CD4-positive, alpha-beta T cell treated with Interleukin-15 for 1 hour (primary cell): ENCODE measurements at places on chromosomes 6 and 20.

DNA sequence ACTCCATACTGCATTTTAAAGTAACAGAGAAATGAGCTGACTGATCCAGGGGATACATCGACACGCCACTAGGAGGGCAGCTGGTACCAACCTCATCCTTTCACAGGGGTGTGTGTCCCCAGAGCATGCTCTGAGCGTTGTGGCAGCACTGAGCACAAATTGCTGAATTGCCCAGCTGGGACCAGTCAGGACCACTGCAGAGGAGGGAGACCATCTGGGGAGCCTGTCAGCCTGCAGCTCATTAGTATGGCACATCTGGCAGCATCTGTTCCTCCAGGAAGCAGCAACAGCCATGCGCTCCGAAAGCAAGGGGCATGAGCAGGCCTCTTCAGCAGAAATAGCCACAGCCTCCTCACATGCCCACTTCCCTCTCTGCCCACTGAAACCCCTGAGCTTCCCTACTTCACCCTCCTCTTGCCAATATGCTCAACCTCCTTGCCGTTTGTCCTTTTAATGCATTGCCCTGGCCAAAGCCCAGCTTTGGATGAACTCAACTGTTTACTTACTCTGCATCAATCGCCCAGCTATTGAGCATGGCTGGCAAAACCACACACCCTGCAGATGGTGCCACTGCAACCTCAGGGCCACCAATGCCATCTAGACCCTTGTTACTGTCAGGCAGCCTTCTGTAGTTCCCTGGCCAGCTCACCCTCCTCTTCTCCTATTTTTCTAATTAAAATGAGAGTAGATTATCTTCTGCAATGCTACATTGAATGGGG is 77.6 kb upstream of the NEDD9 start:
- no peak for DNase-seq

GRCh38 chr20:12054556-12054955 is 136.9 kb downstream of the BTBD3 start:
- DNase-seq, result no peak

DNA sequence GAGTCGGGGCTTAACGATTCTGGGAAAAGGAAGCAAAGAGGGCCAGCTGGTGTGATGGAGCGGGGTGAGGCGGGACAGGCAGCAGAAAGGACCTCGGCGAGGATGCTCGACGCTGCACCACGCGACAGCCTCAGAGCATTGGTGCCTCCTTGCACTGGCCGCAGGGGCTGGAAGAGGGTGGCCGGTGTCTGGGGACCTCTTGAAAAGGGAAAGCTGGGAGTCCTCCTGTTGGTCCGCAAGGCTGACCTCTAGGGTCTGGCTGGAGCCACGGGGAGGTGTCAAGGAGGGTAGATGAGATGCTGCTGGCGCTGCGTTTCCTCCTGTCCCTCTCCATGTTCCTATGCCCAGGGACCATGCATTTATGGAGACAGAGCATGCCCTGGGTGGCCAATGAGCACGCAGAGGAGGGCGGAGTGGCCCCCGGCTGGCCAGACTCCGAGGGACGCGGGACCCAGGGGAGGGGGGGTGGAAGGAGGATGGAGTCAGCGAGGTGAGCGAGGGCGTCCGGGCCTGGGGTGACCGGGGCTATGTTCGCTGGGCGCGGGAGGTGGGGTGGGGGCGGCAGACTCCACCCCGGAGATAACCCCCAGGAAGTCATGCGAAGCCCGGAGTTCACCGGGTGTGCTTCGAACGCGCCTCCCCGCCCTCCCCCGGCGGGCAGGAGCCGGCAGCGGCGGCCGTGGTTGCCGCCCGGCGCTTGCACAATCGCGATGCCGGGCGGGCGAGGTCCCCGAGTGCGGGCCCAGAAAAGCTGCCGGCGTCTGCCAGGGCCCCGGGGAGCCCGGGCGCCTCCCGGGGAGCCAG is at the start of gene CYP24A1:
Gene CYP24A1, minus strand, starts transcription at position 334 of the 804 bp plus-strand sequence. CDS start 407 bp downstream, outside the sequence.
- DNase-seq, result no peak

- no peak for DNase-seq
Measured at GRCh38 chr6:72890671-72891070, 268.8 kb downstream of the KCNQ5 start.

DNA sequence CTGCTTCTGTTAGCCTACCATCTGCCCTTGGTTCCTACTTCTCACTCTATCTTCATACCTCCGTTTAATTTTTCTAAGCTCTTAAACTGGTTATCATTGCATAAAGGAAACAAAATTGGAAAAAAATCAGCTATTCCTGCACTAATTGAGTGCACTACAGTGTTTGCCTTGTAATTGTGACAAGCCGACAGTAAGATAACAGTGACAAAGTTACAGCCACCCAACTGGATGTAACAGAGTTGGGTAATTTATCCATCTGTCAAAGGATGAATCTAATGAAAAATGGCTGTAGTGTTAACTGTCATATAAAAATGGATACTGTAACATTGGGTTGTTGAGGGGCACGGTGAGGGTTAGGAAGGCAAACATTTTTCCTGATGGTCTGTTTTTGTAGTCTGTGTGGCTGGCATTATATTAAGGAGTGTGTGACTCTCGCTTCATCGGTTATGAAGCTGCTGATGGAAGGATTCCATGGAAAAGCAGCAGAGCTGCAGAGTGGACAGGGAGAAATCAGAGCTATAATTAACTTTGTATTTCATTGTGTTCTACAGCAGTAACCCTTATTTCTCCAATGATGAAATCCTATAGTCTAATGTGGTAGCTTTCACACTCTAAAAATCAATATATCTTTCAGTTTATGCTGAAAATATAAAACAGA is 12.7 kb downstream of the PBOV1 start:
- no peak for DNase-seq

- no peak for DNase-seq
Measured at GRCh38 chr6:69622230-69622629, 174.6 kb downstream of the LMBRD1 start.

DNA sequence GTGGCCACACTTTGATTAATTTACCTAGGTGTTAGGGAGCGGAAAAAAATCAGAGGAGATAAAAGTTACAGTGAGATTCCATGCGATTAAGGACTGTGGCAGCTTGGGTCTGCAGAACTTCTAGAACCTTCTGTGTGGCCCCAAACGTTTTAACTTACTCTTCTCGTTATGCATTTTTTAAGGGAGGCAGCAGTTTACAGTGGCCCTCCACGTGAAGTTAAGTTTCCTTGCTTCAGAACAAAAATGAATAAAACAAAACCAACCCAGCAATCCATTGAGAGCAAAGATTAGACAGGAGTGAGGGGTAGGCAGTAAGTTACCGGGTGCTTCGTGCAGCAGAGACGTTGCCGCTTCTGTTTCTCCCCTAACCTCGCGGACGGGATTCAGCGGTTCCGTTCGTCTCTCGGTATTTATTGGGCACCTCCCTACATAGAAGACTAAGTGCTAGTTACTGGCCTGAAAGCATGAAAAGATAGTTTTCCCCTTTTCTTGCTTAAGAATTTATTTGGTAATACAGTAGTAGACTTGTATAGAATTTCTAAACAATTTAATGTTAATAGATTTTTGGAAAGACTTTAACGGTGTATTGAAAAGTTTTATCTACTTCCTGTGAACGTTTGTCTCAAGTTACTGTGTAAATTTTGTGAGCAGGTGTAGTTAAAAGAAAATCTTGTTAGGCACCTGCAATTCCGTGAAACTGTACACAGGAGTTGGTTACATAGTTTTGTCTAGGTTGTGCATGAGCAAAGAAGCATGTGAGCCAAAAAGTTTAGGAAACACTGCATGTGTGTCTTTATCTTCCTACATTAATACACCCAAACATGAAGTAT is 1.1 kb downstream of the BAG2 start:
- no peak for DNase-seq

GRCh38 chr20:23524146-23524545 is 33.2 kb downstream of the CST8 start:
- no peak for DNase-seq

- no peak for DNase-seq
Measured at GRCh38 chr6:121940728-121941127, 458.7 kb upstream of the HSF2 start.

GRCh38 chr6:160788806-160789205 is 86.8 kb downstream of the PLG start:
- DNase-seq, result no peak

DNA sequence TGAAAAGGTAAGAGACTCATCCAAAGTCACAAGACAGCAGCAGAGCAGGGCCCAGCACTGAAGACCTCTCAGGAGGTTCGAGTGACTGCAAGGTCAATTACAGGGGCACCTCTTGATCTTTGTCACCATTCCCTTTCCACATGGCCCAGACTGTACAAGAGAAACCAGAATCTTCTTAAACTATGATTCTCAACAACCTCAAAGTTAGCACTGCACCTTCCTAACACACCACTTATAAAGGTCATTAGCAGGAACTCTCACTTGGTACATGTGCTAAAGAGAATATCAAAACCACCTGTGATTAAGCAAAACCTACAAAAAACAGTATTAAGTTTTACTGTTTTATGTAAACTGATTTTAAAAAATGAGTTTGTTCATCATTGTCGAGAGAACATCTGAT is 70.2 kb downstream of the DTNBP1 start:
- no peak for DNase-seq

DNA sequence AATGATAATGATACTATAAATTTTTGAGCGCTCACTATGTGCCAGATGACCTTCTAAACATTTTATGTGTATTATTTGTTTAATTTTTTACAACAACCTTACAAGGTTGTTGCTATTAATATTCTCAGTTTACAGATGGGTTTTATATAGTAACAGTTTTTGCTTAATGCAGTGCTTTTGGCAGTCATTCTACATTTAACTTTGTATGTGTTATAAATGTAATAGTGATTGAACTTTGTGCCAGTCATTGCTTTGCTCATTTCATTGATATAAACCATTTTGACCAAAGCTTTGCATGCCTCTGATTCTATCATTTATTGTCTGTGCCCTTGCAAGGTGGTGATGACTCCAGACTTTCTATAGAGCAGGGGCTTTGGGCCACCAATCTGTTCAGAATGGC is 206.3 kb upstream of the LAMP5 start:
- no peak for DNase-seq

- no peak for DNase-seq
Measured at GRCh38 chr6:37288247-37288646, 30.3 kb upstream of the TMEM217 start.

DNA sequence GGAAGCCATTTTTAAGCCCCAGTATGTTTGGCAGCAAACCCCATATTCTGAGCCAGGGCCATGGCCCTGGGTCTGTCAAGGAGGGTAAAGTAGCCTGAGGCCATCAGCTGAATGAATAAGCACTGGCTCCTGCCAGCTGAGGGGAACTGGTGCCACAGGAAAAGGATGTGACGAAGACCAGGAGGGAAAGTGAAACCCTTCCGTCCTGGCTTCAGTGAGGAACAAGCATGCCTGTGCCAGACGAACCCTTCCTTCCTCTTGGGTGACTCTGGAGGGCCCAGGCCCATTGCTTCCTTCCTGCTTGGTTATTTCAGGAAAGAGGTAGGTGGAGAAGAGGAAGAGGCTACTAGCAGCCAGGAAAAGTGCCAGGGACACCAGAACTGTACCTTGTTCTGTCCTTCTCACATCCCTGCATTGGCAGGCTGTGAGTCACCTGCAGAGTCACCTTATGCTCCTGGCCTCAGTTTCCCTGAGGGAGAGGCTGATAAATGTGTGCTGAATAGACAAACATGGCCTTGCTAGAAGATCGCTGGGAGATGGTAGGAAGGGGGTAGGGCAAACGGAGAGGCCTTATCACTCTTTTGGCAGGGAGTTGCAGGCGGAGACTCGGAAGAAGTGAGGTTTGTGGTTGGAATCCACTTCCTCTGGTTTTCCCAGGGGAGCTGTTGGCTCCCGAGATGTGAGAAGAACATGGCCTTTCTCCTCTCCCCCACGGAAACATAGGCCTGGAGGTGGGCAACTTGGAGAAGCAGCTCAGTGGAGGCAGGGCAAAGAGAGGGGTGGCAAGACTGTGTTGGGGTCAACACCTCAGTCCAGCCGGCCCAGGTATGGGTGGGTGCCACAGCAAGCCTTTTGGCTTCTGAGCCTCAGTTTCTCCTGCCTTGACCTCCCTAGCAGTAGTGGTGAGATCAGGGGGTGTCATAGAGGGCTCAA is 37.4 kb downstream of the COX4I2 start:
- peak; percentile 83 for DNase-seq
